MM.1S (cell line): ENCODE measurements at places on chromosomes 7 and 10.

GRCh38 chr10:132918617-132919373 lies 23.6 kb downstream of the CFAP46 start:
- DNase-seq, result no peak

- DNase-seq, result no peak
Observed at GRCh38 chr7:67692425-67692824, 695.8 kb downstream of the TYW1 start.

DNA sequence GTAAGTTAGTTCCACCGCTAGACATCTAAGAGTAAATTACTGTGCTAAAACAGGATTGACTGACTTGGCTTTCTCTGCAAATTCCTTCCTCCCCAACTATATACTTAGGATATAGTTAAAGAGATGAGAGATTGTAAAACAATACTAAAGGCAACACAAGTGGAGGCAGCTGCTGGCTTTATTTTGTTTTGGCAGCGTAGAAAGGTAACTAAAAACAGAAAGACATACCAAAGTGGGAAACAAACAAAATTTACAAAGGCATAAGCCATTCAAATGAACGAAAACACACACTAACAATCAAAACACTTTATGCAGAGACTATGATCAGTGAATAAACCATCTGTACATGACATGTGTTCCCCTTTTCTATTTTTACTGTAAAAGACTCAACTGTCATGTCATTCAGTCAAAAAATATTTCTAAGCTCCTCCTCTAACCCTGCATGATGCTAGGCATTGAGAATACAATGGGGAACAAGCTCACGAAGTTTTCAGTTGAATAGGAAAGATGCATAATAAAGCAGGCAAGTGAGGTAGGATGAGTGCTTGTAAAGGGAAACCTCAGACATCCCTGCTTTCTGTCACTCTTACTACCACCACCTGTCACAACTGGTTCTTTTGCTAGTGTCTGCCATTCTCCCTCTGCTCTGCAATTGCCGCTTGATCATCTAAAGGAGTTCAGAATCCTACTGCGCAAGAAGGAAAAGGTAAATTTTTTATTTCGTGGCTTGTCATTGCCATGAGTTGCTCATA lies 64.2 kb upstream of the COL1A2 start:
- no peak for DNase-seq

DNA sequence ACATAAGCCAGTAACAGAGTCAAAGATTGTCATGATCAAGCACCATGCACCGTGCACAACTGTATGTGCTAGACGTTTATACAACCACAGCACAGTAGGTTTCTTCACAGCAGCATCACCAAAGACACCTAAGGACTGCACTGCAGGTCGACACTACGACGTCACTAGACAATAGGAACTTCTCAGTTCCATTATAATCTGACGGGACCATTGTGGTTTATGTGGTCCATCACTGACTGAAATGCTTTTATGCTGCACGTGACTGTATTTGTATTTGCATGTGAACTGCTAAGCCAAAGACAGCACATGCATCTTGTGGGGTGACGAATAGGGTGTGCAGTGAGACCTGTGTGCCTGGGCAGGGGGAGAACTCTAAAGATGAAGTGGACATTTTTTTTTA lies 164.9 kb downstream of the PARD3 start:
- no peak for DNase-seq
